Aorta (tissue), 5 donors: ENCODE measurements at places on chromosomes 12 and 14. TPM values are rescaled to one million over a fixed set of nuclear protein-coding genes. Genes with fewer than 3 reads are reported as not detected.

The COCH gene
- 2.9 TPM for total RNA-seq

The SYNE3 gene
- 61.5 TPM for total RNA-seq

The TDRD9 gene
- total RNA-seq = 1.7 TPM

The LRFN5 gene
- total RNA-seq = 0.94 TPM

The CLEC2A gene
- not detected for total RNA-seq

- no peak for DNase-seq
- H3K4me1 ChIP-seq = no peaks in the 10 kb centered on the region
- no peak overlapping the region for H3K27ac ChIP-seq
- no peaks in the 10 kb centered on the region for H3K36me3 ChIP-seq
Observed at GRCh38 chr14:92515546-92516343, 2.2 kb downstream of the RIN3 start.

- H3K4me3 ChIP-seq = no peak overlapping the region
- no peak for DNase-seq
- no peak overlapping the region for H3K27ac ChIP-seq
- H3K4me1 ChIP-seq = no peaks in the 10 kb centered on the region
Observed at GRCh38 chr12:77592836-77593235, 237.9 kb upstream of the NAV3 start.

GRCh38 chr14:23033801-23034497, 751 bp downstream of the PSMB5 start:
- H3K4me1 ChIP-seq = no peaks in the 10 kb centered on the region
- no peaks in the 10 kb centered on the region for H3K36me3 ChIP-seq
- H3K27me3 ChIP-seq = no peaks in the 10 kb centered on the region
- H3K27ac ChIP-seq = peak overlapping the region; percentile 66

DNA sequence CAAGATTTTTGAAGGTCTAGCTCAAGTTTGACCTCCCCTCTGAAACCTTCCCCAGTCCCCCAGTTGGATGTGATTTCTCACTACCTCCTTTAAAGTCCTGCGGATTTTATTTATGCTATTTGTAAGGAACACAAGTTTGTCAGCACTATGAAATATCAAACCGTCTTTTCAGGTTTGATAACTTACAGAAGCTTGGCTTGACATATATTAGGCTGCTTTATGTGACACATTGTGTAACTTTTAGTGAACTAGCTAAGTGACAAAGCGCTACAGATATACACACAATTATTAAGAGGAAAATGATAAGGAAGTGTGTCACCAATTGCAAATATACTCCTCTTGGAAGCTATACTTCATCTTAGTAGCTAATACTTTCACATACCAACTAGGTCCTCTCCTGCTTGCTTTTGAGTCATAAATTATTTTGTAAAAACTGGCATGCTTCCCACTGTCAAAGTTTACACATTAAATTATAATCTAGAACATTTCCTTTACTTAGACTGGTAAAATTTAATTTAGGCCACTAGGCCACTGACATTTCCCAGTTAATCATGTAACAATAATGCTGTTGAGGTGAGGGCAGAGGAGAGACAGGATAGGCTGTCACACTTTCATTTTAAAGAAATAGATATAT, 149.5 kb downstream of the TMTC3 start:
- H3K4me1 ChIP-seq = no peaks in the 10 kb centered on the region
- no peak for DNase-seq
- no peak overlapping the region for H3K27ac ChIP-seq
- no peak overlapping the region for H3K4me3 ChIP-seq
- no peaks in the 10 kb centered on the region for H3K27me3 ChIP-seq

DNA sequence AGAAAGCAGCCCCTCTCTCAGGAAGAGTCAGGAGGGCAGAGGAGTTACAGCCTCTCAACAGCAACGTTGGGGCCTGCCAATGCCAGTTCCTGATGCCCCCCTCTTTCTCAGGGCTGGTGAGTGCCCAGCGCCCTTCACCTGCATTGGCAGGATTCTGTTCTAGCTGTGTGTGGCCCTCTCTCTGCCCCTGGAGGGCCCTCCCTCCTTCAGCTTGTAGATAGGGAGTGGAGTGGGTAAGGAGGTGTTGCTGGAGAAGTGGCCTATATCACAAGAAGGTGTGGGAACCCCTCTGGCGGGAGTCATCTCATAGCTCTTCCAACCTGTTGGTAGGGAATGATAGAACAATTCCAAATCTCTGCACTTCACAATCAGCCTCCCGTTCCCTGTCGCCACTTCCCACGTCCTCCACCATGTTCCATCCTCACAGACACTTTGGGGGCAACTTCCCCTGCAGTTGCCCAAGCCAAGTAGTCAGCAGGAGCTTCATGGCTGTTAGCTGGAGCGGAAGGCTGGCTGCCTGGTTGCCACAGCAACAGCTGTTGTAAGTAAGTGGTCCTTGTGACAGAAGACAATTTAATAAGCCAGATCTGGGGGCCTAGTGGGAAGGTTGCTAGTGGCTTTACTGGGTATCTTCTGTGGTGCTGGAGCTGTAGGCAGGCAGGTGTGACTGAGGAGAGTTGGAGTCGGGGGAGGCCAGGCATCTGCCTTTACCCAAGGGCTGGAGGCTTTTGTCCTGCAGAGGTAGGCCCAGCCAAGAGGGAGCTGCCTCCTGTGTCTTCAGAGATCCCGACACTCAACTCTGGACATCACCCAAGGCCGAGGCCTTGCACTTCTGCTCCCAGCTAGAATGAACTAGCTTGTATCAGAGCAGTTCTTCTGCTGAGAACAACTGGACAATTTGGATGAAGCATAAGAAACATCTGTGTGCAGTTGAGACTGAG, 38.4 kb downstream of the GALNT16 start:
- DNase-seq = no peak
- no peaks in the 10 kb centered on the region for H3K36me3 ChIP-seq
- H3K27ac ChIP-seq = no peak overlapping the region
- H3K4me1 ChIP-seq = no peaks in the 10 kb centered on the region
- H3K4me3 ChIP-seq = no peak overlapping the region

GRCh38 chr12:122366685-122367475, 55.6 kb downstream of the CLIP1 start:
- no peaks in the 10 kb centered on the region for H3K36me3 ChIP-seq
- H3K4me1 ChIP-seq = no peaks in the 10 kb centered on the region
- no peak for DNase-seq
- H3K27ac ChIP-seq = no peak overlapping the region
- H3K27me3 ChIP-seq = no peaks in the 10 kb centered on the region

- DNase-seq = no peak
- H3K27ac ChIP-seq = no peak overlapping the region
- no peak overlapping the region for H3K4me3 ChIP-seq
- no peaks in the 10 kb centered on the region for H3K4me1 ChIP-seq
Observed at GRCh38 chr12:56346675-56347074, 8.0 kb downstream of the IL23A start.

GRCh38 chr12:19945559-19946435, 422.5 kb upstream of the PDE3A start:
- no peaks in the 10 kb centered on the region for H3K27me3 ChIP-seq
- H3K27ac ChIP-seq = peak overlapping the region; percentile 43
- H3K36me3 ChIP-seq = no peaks in the 10 kb centered on the region
- peaks cover 6% of the 10 kb centered on the region for H3K4me1 ChIP-seq
- H3K4me3 ChIP-seq = no peak overlapping the region

DNA sequence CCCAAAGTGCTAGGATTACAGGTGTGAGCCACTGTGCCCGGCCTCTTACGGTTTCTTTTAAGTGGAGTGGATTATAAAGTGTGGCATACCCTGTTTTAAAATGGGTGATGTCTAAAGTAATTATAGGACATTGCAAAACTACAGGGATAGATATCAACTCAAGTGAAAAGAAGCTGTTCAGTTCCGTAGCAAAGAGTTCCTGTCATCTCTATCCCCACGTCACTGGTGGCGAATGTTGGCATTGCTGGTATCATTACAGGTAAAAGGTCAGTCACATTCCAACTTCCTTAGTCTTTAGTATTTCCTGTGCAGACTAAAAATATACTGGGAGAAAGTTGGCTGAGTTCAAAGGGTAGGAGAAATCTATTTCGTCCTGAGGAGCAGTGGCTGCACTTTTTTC, 95.6 kb upstream of the SLC38A2 start:
- no peaks in the 10 kb centered on the region for H3K27me3 ChIP-seq
- H3K4me1 ChIP-seq = no peaks in the 10 kb centered on the region
- no peak overlapping the region for H3K4me3 ChIP-seq
- peak; percentile 48 for DNase-seq

DNA sequence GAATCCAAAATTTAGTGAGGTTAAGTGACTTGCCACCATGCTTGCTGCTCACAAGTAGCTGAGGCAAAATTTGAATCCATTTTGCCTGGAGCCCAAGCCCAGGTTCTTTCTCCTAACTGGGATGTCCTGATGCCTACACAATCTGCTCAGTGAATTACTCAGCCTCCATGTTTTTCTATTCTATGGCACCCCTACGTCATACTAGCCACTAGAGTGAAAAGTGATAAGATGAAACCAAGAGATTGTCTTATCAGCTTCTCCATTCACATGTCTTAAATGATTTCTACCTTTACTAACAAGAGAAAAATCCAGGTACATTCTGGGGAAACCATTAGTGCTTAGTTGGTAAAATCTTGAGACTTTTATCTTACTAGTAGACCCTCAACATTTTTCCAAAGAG, 720.1 kb downstream of the DIO2 start:
- no peaks in the 10 kb centered on the region for H3K36me3 ChIP-seq
- H3K4me1 ChIP-seq = no peaks in the 10 kb centered on the region
- H3K4me3 ChIP-seq = no peak overlapping the region

DNA sequence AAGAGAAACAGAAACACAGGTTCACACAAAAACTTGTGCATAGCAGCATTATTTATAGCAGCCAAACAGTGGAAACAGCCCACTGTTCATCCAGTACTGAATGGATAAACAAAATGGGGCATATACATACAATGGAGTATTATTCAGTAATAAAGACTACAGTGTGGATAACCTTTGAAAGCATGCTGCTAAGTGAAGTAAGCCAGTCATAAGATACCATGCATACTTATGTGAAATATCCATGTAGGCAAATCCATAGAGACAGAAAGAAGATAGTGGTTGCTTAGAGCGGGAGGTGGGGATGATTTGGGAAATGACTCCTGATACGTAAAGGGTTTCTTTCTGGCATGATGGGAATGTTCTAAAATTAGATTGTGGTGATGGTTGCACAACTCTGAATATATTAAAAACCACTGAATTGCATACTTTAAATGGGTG, 99.4 kb downstream of the CRADD start:
- H3K27ac ChIP-seq = no peak overlapping the region
- no peaks in the 10 kb centered on the region for H3K36me3 ChIP-seq
- no peak for DNase-seq
- H3K4me3 ChIP-seq = no peak overlapping the region

DNA sequence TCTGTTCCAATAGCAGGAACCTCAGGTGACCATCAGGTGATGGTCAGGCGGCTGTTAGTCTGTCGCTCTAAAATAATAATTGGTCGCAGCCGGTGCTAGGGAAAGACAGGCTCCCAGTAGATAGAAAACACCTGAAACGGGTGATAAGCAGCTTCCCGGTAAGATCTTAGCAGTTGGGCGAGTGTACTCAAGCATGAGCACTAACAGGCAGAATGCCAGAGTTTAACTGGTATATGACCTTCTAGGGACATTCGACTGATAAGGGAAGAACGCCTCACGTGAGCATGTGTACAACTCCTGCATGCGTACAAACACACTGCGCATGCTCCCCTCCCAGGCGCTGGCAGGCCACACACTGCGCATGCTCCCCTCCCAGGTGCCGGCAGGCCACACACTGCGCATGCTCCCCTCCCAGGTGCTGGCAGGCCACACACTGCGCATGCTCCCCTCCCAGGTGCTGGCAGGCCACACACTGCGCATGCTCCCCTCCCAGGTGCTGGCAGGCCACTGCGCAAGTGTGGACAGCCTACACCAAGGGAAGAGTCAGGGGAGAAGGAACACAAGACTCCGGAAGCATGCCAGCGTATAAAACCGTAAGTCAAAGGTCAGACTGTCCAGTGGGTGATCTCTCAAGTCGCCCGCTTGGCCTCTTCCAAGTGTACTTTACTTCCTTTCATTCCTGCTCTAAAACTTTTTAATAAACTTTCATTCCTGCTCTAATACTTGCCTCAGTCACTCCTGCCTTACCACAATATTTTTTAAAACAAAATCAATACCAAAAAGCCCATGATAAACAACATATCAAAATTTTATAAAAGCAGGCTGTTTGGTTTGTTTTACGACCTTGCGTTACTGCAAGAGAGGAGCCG, 24.5 kb downstream of the GPRC5D start:
- no peaks in the 10 kb centered on the region for H3K27me3 ChIP-seq
- H3K4me1 ChIP-seq = no peaks in the 10 kb centered on the region

DNA sequence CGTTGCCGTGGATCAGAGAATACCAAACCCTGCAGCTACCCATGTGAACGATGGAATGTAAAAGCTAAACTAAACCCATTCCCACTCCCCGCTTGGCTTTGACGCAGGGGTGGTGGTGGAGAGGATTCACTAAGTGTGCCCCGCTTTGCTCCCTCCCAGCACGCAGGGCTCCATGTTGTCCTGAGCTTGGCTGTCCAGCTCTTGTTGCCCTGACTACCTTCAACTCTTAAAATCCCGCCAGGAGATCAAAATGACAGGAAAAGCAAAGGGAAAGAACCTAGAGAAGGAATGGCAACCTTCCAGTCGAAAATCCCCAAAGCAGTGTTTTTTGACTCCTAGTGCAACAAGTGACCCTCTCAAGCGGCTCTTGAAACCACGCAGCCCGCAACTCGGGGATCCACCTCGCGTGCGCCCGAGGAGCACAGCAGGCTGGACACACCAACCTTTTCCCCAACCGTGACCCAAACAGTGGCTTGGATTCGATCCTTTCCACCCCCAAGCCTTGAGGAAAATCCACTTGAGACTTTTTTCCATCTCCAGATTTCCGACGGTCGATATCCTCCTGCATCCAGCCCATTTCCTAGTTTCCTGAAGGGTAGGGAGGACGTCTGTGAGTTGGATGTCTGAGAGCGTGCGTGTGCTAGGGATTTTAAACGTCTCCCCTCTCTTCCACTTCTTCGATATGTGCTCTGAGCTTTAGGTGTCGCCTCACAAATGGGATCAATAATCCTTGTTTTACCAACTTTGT, 1.4 kb downstream of the SYT10 start:
- no peaks in the 10 kb centered on the region for H3K27me3 ChIP-seq
- no peaks in the 10 kb centered on the region for H3K36me3 ChIP-seq
- no peak for DNase-seq
- no peak overlapping the region for H3K4me3 ChIP-seq
- H3K27ac ChIP-seq = no peak overlapping the region
- no peaks in the 10 kb centered on the region for H3K4me1 ChIP-seq

DNA sequence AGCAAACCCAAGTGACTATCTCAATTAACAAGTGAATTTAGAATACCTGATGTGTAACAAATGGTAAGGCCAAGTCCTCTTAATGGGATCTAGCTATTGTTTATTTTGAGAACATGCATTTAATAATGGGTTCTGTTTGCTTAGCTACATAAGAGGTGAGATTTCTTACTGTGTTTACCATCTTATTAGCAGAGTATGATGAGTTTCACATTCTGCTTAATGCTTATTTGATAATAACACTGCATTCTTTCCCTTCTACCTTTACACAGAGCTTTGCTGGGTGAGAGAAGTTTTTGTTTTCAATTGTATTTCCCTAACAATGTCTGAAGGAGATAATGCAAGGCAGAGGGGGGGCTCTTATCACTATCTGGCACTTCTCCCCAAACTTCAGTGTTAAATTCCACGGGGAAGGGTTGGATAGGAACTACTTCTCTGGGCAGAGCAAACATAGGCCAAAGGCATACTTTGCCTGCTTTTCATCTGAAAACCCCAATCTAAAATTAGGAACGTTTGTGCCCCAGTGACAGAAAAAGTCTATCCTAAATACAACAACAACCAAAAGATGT, 129.0 kb upstream of the ATXN7L3B start:
- no peaks in the 10 kb centered on the region for H3K27me3 ChIP-seq
- no peak overlapping the region for H3K4me3 ChIP-seq
- H3K36me3 ChIP-seq = no peaks in the 10 kb centered on the region
- no peak overlapping the region for H3K27ac ChIP-seq
- H3K4me1 ChIP-seq = no peaks in the 10 kb centered on the region
